IPS DF 6.9 (cell line): ENCODE measurements at places on chromosomes 2 and 18.

DNA sequence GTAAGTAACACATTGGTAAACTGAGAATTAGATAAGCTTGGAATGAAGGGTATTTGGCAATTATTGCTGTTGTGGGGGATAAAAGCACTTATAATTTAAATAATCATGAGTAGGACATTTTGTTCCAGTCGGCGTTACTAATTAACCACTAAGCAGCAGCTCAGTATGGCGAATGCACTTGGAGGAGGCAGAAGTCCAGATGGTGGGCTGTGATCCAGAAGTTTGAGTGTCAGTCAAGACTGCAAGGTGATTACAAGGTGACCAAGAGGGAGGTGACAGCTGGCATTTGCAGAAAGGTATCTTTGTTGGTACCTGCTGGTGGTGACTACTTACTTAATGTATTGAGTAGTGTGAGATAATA is 643.6 kb upstream of the FAM98A start:
- DNase-seq, result no peak

GRCh38 chr2:240584486-240585031 is 2.0 kb upstream of the CAPN10 start:
- DNase-seq, result no peak

GRCh38 chr2:236607471-236608187 is 38.0 kb downstream of the ACKR3 start:
- DNase-seq, result no peak

DNA sequence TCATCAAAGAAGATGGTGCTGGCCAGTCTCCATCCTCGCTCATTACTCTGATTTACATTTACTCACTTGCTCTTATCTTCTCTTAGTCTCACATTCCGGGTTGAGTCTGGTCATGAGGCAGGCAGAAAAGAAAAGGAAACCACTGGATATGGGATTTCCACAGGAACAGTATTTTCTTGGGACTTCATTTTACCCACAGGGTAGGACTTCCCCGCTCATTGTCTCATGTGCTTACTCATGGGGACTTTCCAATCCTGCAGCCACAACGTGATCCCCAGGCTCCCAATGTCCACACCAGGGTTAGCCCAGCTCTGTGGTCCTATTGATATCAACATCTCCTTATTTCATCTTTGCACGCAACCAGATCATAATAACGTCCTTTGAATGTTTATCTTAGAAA is 373.8 kb downstream of the TMEM182 start:
- DNase-seq, result no peak

- no peak for DNase-seq
Observed at GRCh38 chr2:240645801-240646175, 20.5 kb downstream of the GPR35 start.

GRCh38 chr2:38386377-38386776 is 9.3 kb upstream of the ATL2 start:
- no peak for DNase-seq

DNA sequence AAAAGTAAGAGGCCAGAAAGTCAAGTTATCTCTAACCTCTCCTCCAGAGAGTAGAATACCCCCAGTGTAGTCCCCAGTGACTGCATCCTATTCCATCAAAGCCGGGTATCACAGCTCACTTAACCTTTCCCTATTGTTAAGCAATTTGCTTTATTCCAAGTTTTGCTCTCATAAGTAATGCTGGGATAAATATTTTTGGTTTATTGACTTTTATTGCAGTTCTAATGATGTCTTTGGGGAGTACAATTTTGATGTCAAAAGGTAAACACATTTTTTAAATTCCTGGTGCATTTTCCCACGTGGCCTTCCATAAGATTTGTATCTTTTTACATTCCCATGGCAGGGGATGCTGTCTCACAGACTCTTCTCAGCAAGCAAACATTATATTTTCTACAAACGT is 43.3 kb downstream of the CMPK2 start:
- no peak for DNase-seq

DNA sequence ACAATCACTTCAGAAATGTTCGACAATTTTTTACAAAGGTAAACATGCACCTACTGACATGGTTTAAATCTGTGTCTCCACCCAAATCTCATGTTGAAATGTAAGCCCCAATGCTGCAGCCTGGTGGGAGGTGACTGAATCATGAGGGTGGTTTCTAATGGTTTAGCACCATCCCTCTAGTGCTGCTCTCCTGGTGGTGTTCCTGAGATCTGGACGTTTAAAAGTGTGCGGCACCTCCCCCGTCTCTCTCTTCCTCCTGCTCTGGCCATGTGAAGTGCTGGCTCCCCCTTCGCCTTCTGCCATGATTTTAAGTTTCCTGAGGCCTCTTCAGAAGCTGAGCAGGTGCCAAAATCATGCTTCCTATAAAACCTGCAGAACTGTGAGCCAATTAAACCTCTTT is 28.3 kb downstream of the MAP3K2 start:
- DNase-seq, result no peak
